ENCODE measurements at places on chromosomes 12 and 14.

DNA sequence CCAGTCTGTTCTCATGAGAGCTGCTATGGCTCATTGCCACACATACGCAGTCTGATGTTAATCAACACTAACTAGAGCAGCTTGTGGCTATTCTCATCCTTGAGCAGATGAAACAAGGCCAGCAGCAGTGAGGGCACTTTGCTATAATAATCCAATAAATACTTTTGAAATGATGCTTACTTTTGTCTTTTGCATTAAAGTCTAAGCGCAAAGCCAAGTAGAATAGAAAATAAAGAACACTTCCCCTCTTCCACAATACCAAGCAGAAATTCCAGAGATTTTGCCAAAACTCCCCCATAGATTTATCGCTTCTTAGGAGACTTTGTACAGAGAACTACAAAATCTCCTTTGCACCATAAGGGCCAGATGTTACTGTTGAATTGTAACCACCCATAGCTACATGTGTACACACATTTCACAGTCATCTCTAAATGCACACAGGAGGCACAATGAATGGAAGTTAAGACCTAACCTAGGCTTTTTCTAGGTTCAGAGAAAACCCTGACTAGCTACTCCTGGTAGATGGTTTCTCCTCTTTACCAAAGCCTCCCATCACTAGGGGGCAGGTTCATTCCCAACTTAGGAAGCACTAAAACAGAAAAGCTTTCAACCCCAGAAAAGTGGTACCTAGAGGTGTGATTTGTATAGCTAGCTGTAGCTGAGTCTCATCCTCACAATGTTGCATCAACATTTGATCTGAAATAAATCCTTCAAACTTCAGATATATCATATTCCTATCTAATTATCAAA, 119.3 kb downstream of the HMGA2 start:
- no peak for DNase-seq

- DNase-seq, result no peak
These were observed 42.1 kb downstream of the MGST1 start for GRCh38 chr12:16389594-16389993.

- no peak for DNase-seq
These were observed 12.5 kb downstream of the DDHD1 start for GRCh38 chr14:53140585-53140984.

DNA sequence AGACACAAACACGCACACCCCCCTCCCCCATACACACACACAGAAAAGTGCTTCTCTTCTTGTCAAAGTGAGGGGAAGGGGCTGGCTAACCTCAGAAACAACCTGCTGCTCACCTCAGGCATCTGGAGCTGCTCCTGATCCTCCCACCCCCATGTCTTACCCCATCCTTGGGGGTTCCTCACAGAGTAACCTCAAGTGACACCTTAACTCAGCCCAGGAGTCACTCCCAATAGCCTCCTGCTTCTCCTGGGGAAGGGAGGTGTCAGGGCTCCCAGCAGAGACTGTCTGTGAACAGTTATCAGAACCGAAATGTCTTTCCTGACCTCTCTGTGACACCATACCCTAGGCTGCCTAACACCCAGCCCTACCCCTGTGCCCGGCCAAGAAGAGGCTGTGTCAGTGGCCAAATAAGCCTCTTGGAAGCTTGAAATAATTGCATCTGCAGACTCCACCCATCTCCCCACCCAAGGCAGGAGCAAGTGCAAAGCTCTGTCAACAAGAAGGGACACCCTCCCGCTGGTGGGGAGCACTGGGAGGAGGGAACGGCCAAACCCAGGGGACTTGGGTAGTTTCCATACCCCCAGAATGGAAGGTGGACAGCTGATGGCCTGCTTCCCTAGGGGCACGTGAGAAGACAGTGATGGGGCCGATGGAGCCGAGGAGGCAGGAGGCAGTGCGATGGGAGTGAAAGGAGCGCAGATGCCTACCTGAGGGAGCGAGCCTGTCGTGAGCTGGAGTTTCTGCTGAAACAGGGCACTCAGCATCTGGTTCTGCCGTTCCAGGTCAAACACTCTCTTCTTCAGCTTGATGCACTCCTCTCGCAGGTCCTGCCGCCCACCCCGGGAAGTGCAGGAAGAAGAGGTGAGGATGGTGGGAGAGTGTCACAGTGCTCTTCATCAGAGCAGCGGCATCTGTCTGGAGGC, 26.8 kb downstream of the NCKAP5L start:
- DNase-seq, result no peak

- no peak for DNase-seq
These were observed 174.2 kb downstream of the PPM1H start for GRCh38 chr12:62760779-62761178.

DNA sequence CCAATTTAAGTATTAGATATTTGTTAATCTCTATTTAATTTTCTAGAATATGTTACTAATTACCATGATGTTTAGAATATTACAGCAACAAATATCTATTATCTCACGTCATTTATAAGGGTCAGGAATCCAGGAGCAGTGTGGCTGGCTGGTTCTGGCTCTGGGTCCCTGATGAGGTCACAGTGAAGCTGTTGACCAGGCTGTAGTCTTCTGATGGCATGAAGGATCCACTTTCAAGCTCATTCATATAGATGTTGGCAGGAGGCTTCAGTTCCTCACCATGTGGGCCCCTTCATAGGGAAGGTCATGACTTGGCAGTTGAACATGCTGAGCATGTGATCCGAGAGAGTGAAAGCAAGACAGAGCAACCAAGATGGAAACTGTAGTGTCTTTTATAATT, 375.6 kb downstream of the ATP23 start:
- DNase-seq, result no peak

DNA sequence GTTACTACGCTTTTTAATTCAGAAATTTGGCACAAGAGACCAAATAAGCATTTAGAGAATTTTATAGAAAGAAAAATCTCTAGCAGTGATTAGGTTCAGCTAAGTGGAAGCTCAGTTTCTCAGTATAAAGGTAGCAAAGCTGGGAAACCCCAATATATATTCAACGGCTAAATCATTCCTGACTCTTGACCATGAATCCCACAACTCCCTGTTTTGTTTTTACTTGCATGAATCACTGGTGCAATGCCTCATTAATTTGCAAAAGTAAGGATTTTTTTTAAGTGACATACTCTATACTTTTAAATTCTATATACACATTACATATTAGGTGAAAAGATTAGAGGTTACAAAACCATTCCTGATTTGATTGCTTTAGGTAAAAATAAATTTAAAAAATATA, 74.3 kb upstream of the PLEKHG7 start:
- DNase-seq, result no peak

DNA sequence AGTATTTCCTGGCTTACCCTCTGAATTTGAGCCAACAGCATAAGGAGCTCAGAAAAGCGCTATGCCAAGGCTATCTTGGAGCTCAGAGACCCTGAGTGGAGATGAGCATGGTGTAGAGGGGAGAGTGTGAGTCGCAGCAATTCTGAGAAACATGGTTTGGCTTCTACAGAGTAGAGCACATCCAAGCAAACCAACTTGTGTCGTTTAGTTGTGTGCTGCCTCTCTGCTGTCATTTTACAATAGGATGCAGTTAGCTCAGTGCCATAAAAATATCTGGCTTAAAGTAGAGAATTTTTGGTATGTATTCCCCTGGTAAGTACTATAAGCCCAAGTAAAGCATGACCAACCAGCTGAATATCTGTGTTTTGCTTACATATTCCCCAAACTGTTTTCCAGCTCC, 249.2 kb downstream of the TRHDE start:
- no peak for DNase-seq

DNA sequence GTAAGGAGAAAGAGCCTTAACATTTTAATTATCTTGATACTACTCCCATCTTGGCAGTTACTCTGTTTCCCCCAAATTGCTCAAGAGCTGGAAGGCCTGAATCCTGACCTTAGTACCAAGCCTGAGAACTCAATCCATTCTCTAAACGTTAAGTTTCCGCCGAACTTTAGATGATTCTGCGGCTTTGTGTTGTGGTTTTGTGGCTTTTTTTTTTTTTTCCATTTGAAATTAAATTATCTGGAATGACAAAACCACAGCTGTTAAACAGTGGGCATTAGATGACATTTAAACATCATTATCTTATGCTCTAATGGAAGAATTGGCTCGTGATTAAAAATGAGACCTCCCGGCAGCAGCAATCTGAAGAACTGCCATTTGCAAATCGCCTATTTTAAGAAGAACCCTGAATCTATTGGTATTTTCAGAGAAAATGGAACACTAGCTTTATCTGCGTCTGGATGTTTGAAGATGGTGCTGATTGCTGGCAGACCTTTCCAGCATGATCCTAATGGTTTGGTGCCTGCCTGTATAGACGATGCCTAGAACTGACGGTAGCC, 38.4 kb downstream of the TMEM132C start:
- DNase-seq, result no peak

All from stimulated activated CD8-positive, alpha-beta memory T cell treated with anti-CD3 and anti-CD28 coated beads, Interleukin-7, amount 100 ng/mL, for 24 hours (primary cell).